ENCODE measurements at places on chromosomes 16 and 17.

- no peak for DNase-seq
Measured at GRCh38 chr17:17681744-17682292, 560 bp downstream of the RAI1 start.

- DNase-seq, result no peak
Measured at GRCh38 chr16:87922250-87922871, 14.0 kb downstream of the CA5A start.

GRCh38 chr17:68004201-68004600 lies 7.9 kb upstream of the C17orf58 start:
- no peak for DNase-seq

DNA sequence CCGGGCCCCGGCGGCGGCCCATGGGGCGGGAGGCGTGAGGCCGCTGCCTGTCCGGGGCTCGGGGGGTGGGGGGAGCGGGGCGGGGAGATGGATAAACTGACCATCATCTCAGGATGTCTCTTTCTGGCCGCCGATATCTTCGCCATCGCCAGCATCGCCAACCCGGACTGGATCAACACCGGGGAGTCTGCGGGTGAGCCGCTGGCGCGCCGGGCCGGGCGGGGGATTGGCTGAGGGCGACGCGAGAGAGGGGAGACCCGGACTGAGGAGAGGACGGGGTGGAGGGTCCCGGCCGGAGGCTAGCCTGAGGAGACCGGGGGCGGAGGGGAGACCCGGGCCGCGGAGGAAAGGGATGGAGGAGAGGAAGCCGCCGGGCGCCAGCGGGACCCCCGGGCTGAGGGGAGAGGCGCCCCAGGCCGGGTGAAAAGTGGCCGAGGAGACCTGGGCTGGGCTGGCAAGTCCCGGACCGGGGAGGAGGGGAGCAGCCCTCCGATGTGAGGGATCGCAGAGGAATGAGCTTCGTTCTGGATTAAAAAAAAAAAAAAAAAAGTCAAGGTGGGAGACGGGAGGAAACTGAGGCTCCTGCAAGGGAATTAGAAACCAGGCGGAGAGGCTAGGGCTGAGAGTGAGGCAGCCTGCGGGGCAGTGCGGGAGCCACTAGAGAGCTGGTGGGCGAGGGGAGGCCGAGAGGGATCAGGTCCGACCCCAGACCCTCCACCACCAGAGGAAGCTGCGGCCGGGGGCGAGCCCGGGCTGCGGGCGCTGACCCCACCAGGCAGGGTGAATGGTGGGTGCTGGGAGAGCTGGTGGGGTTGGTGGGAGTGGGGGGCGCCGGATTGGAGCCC lies 526 bp downstream of the MOSMO start:
- DNase-seq, result no peak

DNA sequence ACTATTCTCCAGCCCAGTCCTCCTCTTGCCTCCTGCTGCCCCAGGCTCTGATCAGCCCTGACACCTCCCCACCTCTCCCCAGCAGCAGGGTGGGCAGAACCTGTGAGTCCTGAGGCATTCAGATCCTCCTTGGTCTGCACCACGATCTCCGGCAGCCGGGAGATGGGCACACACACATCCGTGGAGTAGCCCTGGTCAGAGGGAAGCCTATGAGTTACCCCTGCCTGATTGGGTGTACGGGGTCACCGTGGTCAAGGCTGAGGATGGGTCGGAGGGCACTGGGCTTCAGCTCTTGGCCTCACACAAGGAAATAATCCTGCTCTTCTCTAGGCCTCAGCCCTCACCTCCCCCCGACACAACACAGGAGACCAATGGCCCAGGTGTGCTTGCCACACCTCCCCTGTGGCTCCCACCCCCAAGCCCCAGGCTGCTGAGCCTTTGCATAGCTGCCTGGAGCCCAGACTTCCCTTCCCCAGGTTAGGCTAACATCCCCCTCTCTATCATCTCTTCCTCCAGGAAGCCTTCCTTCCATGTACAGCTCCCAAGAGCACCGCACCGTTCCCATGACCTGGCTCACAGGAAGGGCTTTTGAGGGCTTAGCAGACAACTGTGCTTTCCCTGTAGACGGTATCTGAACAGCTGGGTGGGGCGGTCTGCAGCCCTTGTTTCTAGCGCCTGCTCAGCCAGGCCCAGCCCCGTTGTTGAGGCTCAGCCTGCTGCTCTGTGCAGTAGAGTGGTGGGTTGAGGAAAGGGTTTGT lies 3.7 kb downstream of the LDHD start:
- DNase-seq, result no peak

- DNase-seq, result no peak
Measured at GRCh38 chr16:89884041-89884421, 10.6 kb downstream of the TCF25 start.

GRCh38 chr17:55236316-55236715 lies 28.4 kb upstream of the HLF start:
- DNase-seq, result no peak

GRCh38 chr17:16516594-16517051 lies 24.6 kb upstream of the LRRC75A start:
- peak; percentile 89 for DNase-seq

DNA sequence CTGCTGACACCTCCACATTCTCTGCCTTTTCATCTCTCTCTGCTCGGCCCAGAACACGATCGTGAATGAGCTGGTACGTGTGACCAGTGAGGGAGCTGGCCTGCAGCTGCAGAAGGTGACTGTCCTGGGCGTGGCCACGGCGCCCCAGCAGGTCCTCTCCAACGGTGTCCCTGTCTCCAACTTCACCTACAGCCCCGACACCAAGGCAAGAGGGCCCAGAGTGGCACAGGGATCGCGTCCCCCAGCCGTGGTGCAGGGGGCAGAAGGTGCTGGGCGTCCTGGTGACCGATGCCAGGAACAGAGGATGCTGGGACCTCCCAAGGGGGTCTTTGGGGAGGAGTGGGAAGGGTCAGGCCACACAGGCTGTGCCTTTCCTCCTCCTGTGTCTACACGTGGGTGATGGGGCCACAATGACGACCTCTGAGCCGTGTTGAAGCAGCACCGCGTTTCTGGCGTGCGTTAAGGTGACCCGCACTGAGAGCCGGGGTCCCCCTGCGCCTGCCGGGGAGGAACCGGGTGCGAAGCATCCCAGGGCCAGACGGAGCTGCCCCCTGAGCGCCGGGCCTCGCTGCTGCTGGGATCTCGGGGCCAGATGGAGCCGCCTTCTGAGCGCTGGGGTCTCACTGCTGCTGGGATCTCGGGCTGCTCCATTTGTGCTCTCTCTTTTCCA lies 17.4 kb downstream of the GAA start:
- no peak for DNase-seq

DNA sequence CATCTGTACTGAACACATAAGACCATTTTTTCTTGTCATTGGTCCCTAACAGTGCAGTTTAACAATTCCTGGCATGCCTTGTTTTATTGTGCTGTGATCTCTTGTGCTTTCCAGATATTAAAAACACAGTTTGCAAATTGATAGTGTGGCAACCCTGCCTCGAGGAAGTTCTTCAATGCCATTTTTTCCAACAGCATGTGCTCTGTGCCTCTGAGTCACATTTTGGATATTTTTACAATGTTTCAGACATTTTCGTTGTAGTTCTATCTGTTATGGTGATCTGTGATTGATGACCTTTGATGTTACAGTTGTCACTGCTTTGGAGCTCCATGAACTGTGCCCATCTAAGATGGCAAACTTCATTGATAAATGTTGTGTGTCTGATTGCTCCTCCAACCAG lies 66.2 kb downstream of the GOSR1 start:
- no peak for DNase-seq

- no peak for DNase-seq
Measured at GRCh38 chr17:81980707-81981343, 3.4 kb downstream of the ASPSCR1 start.

GRCh38 chr17:50347894-50348291 lies 2.0 kb downstream of the XYLT2 start:
- no peak for DNase-seq

DNA sequence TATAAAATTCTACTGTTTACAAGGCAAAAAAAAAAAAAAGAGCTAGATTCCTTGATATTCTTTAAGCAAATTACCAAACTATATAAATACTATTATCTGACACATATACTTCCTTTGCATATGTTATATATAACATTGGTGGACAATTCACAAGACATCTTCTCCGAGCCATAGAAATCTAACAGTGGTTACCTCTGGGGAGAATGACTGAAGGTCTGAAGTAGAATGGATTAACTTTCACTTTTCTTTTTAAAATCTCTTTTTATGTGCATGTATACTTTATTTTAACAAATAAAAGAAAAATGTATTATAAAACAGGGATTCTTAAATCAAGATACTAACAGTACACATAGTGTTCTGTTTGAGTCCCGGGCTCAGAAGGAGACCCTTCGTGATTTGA lies 131.0 kb downstream of the MRTFB start:
- DNase-seq, result no peak

GRCh38 chr16:48426244-48427141 lies 41.3 kb upstream of the SIAH1 start:
- DNase-seq, result peak; percentile 18

- DNase-seq, result no peak
Measured at GRCh38 chr17:31757097-31757496, 101.9 kb downstream of the COPRS start.

- peak; percentile 42 for DNase-seq
Measured at GRCh38 chr17:44907729-44908470, 7.4 kb downstream of the GFAP start.

DNA sequence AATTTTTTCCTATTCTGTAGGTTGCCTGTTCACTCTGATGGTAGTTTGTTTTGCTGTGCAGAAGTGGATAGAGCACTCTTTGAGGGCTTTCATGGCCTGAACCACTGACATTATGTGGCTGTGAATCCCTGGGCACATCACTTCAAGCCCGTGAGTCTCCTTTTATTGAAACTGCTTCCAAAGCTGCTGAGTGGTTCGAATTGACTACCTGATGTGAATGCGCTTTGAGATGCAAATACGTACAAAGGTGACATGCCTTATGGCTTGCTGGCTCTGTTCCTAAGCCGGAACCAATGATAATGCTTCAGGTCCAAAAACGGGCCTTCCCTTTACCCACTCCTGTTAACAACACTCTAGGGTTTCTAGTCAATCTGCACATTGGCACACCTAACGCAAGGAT lies 34.3 kb downstream of the ASPA start:
- no peak for DNase-seq

DNA sequence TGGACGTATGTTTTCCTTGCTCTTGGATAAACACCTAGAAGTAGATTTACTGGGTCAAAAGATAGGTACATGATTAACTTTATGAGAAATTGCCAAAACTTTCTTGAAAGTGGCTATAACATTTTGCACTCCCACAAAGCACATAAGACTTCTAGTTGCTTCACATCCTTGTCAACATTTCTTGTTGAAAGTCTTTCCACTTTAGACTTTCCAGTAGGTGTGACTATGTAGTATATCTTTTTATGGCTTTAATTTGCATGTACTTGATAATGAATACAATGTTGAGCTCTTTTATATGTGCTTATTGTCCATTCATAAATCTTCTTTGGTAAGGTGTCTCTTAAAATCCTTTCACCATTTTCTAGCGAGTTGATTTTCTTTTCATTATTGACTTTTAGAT lies 241.2 kb upstream of the RPL38 start:
- DNase-seq, result no peak

GRCh38 chr17:6648181-6648580 lies 3.2 kb downstream of the MED31 start:
- DNase-seq, result no peak

DNA sequence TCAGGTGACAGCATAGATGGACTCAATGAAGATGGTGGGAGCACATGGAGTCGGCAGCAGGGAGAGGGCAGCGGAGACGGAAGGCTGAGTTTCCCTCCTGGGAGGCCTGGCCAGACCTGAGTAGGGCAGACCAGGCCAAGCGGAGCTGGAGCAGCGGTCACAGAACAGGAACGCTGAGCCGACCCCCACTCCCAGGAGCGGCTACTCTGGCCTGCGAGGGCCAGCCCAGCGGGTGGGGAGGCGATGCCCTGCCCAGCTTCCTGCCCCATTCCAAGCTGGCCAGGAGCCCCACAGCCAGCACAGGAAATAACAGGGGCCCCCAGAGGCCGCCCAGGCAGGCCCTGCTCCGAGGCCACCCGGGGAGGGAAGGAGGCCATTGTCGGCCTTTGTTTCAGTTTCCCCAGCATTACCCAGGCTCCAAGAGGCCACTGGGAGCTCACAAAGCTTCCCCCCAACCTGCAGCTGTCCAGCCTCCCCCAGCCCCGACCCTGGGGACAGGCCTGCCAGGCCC lies 79.8 kb downstream of the ZNF423 start:
- DNase-seq, result peak; percentile 50

DNA sequence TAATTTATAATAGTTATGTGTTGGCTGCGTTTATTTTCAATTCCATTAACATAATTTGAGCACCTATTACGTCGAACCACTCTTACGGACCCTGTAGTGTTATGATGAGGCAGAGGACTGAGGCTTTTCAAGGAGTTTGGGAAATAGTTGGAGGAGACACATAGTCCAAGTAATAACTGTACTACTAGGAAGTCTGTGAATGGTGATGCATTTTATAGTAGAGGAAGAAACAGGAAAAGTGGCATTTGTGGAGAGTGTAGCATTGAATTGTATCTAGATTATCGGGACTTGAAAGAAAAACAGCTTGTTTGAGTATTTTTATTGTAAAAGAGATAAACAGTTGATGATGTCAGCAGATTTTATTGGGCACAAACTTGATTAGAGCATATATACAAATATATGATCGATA lies 1.7 kb downstream of the NFATC3 start:
- DNase-seq, result no peak

DNA sequence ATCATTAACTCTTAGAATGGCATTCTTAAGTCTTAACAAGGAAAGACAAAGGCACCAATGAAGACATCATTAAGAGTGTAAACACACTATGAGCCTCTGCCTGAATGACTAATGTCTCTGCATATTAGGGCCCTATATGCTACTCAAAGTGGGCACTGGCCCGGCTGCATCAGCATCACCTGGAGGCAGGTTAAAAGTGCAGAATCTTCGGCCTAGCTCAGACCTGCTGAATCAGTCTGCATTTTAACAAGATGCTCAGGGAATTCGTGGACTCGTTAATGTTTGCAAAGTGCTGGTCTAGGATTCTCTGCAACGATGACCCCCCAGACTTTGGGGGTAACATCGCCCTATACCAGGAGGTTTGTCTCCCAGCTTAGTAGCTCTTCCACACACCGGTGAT lies 6.7 kb downstream of the MPP3 start:
- no peak for DNase-seq

- no peak for DNase-seq
Measured at GRCh38 chr17:37830151-37830993, 85.5 kb upstream of the HNF1B start.

DNA sequence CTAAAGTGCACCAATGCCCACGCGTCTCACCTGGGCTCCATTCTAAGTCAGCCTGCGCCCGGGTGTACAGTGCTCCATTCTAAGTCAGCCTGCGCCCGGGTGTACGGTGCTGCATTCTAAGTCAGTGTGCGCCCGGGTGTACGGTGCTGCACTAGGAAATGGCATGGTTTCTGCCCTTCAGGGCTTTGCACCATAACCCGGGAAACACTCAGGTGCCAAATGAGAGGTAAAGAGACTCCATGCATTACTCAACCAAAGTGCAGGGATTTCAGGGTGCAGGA lies 29.2 kb upstream of the FASN start:
- DNase-seq, result no peak

GRCh38 chr16:60674241-60674640 lies 1362.0 kb downstream of the CDH8 start:
- no peak for DNase-seq

Measured in fibroblast of skin of back (primary cell).